ENCODE measurements at places on chromosomes 3 and 15.

DNA sequence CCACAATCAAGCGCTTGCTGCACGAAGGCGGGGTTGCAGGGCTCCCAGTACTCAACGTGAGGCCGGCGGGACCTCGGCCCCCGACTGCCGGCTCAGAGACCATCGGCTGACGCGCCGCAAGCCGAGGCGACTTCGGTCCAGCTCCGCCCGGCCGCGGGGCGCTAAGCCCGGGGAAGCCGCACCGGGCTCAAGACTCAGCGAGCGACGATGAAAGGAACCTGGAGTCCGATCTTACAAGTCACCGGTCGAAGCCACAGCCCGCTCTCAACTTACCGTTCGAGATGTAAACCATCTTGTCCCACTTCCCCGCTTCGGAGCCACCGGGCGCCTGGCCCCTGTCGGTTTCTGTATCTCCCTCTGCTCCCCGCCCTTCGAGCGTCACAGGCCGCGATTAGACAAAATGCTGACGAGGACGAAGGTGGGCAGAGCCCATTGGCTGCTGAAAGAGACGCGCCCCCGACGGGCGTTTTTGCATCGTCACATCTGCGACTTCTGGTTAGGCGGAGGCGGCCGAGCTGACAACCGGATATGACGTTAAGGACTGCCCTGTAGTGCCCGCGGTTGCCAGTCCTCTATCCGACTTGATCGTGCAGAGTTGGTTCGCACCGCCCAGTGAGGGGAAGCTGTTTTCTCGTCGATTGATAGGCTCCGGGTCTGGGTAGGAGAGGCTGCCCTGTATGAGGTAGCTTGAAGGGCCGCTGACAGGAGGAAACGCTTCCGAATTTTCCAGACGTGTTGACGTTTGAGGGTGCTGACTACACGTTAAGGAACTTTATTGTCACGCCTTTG, at the start of gene SELENOK:
TSS of gene SELENOK (minus strand) at position 363 of the 789 bp plus-strand sequence.
- ATAC-seq: peak; percentile 98

- no peak for ATAC-seq
Measured at GRCh38 chr3:18113417-18113816, 311.7 kb downstream of the SATB1 start.

DNA sequence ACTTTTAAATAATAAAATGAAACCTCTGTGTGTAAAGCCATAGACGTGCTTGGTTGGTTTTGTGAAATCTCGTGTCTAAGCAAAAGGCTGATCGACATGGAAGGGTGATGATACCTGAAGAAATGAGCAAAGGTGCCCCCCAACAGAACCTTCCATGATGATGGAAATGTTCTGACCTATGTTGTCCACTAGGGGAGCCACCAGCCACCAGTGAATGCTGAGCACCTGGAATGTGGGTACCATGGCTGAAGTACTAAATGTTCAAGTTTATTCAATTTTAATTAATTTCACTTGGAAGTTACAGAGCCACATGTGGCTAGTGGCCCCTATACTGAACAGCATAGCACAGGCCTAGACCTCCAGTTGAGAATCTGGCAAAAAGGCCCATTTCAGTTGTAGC, 158.8 kb downstream of the POLR2M start:
- ATAC-seq: no peak

- no peak for ATAC-seq
Measured at GRCh38 chr3:187587076-187587475, 83.1 kb downstream of the SST start.

DNA sequence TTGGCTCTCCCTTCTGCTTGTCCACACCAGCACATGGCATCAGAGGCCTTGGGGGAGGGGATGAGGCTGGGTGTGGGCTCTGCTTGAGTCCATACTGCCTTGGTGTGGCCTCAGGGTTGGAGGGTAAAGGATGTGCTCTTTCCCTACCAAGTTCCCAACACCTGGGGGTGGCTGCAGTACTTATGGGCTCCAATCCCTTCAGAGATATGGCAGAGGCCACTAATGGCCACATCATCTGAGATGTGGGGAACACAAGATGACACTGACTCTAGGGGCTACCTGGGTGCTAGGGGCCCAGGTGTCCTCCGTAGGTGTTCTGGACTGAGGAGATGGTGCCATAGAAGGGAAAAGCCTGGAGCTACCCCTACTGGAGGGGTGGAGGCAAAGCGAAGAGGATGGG, 6.9 kb downstream of the CXCR6 start:
- ATAC-seq: no peak

GRCh38 chr15:68781217-68781616, 39.5 kb downstream of the ANP32A start:
- no peak for ATAC-seq

DNA sequence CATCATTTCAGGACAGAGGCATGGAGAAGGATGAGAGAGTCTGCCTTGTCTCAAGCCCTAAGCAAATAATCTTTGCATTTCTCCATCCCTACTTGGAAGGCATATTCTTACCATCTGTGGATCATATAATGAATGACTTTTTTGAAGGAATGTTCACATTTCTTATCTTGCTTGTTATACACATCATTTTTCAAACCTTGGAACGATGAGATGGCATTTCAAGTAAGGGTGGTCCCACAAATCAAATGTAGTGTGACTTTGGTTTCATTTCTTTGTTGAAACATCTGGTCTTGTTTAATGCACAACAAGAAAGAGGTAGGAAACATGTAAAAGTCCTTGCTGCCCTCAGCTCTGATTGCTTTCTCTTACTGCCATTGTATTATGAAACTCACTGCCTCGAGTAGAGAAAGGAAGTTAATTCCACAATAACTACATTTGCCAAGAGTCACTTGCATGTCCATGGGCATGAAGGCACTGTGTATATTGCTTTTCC, 32.1 kb downstream of the RBMS3 start:
- no peak for ATAC-seq

DNA sequence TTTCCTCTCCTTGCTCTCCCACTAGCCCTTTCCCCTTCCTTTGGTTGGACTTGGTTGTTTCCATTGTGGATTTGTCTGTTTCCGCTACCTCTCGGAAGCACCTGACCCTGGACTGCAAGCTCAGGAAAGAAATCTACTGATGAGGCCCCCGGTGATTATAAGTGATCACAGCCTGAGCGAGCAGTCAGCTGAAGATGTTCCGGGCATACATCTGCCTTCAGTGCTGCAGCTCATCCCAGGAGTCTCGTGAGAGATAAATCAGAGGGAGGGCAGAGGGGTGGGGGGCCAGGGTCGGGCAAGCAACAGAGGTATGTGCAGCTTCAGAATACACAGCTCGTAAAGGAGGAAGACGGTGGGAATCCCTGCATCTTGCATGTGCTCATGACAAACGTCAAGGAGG, 102.1 kb downstream of the MRPL46 start:
- no peak for ATAC-seq

DNA sequence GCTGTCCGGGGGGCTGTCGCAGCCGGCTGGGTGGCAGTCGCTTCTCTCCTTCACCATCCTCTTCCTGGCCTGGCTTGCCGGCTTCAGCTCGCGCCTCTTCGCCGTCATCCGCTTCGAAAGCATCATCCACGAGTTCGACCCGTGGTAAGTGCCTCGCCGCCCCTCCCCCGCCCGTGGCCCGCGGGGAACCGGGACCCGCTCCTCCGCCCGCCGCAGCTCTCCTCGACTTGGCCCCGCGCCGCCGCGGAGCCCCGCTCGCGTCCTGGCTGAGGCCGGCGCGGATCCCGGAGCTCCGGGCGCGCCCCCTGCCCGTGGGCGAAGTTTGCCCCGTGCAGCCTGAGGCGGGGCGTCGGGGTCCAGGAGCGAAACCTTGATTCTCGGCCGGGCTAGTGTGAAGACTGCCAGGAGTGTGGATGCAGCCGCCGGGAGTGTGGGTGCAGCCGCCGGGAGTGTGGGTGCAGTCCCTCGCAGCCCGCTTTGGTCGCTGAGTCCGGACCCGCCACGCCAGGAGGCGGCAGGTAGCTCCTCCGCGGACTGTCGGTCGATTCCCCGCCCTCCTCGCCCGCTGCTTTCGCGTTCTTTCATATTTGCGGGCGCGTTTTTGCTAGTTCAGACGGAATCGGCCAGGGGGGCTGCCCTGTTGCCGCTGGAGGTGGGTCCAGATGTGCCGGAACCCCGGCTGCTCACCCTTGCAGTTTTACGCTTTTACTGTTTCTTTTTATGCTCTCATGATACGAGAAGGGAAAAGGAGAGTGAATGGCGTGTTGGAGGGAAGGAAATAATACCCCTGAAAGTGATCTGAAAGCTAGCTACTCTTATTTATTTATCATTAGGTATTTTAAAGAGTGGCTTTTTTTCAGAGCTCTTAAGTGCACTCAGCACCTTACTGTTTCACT, 692 bp downstream of the STT3B start:
- peak; percentile 0 for ATAC-seq

- no peak for ATAC-seq
Measured at GRCh38 chr3:134481166-134481565, 4.6 kb downstream of the ANAPC13 start.

GRCh38 chr3:108137460-108137814, 46.6 kb upstream of the CD47 start:
- ATAC-seq: no peak

GRCh38 chr3:15514663-15515340, 6.7 kb downstream of the COLQ start:
- ATAC-seq: no peak

GRCh38 chr3:111244760-111245159, 173.1 kb downstream of the NECTIN3 start:
- ATAC-seq: no peak

GRCh38 chr3:73254062-73254461, 192.6 kb downstream of the EBLN2 start:
- ATAC-seq: no peak

DNA sequence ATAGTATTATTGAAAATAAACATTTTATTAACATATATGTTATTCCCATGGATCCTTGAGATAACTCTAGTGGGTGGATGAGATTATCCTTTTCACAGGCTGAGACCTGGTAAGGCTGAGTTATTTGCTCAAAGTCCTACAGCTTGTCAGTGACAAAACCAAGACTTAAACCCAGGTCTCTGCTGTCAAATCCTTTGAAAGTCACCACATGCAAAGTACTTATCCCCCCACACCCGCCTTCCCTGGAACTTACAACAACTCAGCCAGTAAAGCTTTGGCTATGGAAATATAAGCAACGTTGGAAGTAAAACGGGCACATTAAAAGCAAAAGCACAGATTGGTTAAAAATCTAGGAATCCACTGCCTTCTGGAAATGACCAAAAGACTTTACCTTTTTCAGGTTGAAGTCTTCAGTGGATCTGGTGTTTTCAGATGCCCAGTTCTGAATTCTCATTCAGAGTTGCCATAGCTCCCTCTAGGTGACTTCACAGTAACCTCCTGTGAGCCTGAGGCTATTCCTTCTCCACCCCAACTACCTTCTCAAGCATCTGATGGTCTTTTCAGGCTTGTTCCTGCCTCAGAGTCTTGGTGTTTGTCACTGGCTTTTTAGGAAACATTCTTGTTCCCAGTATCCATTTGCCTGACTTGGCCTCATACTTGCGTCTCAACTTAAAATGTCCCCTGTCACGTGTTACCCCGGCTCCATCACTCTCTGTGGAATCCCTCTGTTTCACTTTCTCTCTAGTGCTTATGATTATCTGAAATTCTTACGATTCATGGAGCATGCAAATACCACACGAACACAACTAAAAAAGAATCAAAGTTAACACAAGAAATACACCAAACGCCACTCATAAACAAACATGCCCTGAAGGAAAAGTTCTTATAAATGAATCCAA, 131.2 kb downstream of the MAGI1 start:
- ATAC-seq: no peak

DNA sequence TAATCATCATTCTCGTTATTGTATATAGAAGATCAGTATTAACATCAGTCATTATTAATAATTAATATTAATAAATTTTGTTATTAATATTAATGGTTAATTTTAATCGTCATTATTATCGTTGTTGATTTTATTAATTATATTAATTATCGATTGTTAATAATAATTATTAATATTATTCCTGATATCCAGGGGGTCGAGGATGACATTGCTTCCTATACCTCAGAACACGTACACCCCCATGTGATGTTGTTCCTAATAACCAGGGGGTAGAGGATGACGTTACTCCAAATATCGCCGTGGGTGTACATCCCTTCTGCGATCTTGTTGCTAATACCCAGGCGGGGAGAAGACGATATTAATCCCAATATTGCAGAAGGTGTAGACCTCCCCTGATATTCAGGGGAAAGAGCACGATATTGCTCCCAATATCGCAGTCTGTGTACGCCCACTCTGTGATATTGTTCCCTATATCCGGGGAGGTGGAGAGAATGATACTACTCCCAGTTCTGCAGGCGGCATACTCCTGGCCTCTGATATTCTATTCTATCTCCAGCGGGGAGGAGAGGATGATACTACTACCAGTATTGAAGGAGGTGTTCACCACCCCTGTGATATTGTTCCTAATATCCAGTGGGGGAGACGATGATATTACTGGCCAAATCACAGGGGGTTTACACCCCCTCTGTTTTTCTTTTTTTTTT, 22.3 kb upstream of the BMF start:
- ATAC-seq: no peak

DNA sequence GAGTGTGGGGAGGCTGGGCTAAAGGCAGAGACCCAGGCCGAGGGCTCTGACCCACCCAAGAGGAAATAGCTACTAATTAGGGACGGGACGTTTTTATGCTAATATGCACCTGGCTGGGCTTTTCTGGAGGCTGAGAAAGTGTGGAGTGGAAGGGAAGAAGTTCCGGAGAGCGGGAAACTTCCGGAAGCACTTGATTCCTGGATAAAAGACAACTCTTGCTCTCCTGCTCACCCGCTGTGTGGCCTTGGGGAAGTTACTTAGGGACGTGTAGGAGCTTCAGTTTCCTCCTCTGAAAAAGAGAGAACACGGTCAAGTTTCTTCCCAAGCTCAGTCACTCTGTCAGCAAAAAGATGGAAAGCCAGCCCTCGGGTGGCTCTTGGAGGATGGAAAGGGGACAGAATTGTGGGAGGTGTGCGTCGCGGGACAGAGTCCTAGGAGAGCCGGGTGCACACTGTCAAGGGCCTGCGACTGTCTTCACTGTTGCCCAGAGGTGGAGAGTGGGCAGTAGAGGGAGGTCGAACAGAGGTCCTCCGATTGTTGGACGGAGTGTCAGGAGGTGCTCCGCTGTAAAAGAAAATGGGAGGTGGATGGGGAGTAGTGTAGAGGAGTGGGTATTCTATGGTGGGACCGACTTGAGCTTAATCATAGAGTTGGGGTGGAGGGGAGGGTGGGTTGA, 43.2 kb downstream of the EPHB3 start:
- ATAC-seq: no peak

- no peak for ATAC-seq
Measured at GRCh38 chr3:83765956-83766355, 1192.8 kb upstream of the CADM2 start.

DNA sequence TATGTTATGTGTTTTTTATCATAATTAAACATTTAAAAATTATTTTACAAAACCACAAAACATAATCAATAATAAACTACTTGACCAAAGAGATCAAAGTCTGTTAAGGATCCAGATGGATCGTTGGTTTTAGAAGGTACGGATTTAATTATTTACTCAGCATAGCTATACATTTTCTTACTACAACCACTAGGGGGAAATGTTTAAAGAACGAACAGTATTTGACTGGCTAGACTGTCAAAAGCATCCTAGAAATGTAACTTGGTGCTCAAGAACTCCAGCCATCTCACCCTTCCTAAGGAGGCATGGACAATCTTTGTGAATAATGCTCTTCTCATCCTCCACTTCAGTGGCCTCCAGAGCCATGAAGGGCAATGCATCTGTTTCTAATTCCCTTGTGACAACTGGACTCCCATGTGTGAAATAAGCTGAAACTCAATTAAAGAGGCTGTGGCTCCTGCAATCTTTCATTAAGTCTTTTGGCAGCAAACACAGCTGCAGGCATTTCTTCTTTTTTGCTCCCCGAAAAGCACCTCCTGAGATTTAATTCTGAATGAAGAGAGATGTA, 94.7 kb upstream of the TUSC7 start:
- ATAC-seq: no peak

- no peak for ATAC-seq
Measured at GRCh38 chr3:43870844-43871626, 180.3 kb downstream of the ABHD5 start.
